ENCODE measurements at places on chromosomes 4 and X.

- no peak for DNase-seq
Measured at GRCh38 chr4:52096048-52096447, 44.9 kb downstream of the SPATA18 start.

DNA sequence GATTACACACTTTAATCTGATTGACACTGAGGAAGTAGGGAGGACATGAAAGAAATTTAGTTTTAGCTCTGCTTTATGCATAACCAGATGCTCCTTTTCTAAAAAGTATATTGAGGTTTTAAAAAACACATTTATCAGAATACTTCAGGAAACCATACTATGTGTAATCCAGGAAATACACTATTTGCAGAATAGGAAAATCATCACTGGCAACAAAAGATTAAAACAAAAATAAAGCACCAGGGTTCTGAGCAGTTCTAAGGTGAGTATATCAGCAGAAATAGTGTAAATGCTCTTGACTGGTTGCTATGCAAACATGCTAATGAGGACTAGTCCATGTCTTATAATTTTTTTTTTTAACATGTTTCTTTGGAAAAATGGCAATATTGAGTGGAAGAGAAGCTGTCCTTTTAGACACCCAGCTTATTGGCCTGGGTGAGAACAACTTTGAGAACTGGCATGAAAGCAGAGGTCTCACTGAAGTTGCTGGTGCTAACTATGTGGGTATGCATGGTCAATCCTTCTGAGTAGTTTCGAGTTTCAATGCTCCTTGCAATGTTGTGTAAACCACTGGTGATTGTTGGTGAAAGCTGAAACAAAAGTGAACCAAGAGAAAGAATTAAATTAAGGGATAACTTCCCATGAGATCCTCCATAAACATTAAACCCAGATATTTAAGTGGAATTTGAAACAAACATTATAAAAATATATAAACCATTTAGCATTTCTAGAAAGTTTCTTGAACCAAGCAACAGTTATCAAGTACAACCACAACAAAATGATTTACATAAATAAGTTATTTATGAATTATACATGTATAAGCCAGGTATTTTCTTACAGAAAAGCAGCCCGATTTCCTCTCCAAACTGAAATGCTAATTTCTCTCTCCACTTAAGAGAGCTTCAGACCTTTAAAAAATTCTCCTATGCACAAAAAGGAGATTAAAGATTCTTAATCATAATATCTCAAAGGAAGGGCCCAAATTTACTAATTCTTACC lies 20.4 kb upstream of the SCD5 start:
- DNase-seq: no peak

DNA sequence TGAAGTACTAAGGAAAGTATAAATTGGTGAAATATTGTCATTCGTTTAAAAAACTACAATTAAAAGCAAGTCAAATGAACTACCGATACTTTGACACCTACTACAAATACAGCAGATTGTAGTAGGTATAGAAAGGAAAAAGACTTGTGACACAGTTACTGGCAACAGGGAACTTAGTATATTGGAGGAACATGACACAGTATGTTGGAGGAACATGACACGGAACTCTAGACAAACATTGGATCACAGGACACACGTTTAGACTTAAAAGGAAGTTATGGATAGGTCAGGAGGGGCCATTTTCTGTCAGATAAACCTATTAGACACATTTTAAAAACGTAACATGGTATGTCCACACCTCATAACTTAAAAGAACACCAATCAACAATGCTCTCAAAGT lies 132.5 kb downstream of the APBB2 start:
- no peak for DNase-seq

- no peak for DNase-seq
Measured at GRCh38 chrX:137118136-137118535, 84.3 kb upstream of the GPR101 start.

DNA sequence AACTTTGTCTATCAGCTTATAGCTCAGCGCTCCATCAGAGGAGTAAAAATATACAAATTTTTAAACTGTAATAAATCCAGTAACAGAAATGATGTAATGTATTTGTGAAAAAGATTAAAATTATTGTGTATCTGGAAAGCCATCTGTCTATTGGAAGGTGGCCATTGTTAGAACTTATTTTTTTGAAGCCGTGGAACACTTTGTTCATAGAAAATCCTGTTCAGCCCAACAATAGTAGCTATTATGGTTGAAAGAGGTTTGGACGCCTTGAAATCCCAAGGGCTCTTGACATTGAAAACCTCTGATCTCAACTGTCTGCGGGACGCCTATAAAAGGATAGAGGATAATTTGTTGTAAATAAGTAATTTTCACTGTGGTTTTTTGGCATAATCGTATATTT lies 98.3 kb downstream of the RAPGEF2 start:
- no peak for DNase-seq

DNA sequence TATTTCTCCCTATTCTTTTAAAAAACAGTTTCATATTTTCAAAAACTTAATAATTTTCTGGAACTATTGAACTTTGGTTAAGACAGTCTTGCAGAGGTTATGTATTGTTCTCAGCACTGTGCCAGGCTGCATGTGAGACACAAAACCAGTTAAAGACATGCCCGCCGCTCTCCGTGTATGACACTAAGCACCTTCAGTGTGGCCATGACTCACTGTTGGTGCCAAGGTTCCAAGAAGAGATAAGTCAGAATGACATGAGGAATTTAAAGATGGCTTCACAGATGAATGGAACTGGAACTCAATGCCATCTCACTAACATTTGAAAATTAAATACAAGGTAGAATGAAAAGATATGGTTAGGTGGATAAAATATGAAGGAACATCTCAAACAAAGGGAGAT lies 525.5 kb upstream of the ZFP42 start:
- DNase-seq: no peak

Measured in fibroblast of the conjunctiva (primary cell).